ENCODE measurements at places on chromosomes 16 and 17.

GRCh38 chr16:19979638-19980037, 94.1 kb downstream of the GPR139 start:
- DNase-seq = no peak

DNA sequence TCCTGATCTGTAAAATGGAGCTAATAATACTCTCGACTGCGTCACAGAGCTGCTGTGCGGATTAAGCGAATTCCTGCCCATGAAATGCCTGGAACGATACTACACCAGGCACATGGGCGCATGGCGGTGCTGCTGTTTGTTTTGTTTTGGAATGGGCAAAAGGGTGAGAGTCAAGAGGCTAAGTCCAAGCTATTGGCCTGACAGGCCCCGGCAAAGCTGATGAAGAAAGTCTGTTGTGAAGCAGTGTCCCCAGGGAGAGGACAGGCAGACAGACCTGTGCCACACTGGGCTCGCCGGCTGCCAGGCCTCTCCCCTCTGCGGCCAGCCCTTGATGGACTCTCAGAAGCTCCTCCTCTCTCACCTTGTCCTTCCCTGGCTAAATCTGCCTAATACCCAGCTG, 31.3 kb upstream of the RASD1 start:
- DNase-seq = no peak

- DNase-seq = no peak
These were observed 83.2 kb downstream of the MGAT5B start for GRCh38 chr17:76951375-76951905.

DNA sequence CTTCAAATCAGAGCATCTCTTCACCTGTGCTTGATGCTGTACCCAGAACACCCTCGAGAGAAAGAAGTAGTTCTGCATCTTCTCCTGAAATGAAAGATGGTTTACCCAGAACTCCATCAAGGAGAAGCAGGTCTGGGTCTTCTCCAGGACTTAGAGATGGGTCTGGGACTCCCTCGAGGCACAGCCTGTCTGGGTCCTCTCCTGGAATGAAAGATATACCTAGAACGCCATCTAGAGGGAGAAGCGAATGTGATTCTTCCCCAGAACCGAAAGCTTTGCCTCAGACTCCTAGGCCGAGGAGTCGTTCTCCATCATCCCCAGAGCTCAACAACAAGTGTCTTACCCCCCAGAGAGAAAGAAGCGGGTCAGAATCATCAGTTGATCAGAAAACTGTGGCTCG, 12.3 kb downstream of the SRRM2 start:
- DNase-seq = no peak

- no peak for DNase-seq
These were observed 253.3 kb downstream of the MAF start for GRCh38 chr16:79347277-79347676.

DNA sequence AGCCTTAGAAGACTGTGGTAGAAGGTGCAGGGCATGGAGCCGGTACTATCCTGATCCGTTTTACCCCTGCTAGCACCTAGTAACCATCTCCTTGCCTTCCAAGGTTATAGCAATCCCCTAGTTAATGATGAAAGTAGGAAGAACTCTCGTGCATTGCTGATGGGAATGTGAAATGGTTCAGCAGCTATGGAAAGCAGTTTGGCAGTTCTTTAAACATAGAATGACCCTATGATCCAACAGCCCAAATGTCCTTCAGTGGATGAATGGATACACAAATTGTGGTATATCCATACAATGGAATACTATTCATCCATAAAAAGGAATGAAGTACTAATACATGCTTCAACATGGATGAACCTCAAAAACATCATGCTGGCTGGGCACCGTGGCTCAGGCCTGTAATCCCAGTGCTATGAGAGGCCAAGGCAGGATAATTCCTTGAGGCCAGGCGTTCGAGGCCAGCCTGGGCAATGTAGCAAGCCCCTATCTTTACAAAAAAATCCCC, 6.2 kb upstream of the SRCIN1 start:
- DNase-seq = no peak

GRCh38 chr17:17493986-17494466, 2.2 kb downstream of the RASD1 start:
- DNase-seq = no peak

DNA sequence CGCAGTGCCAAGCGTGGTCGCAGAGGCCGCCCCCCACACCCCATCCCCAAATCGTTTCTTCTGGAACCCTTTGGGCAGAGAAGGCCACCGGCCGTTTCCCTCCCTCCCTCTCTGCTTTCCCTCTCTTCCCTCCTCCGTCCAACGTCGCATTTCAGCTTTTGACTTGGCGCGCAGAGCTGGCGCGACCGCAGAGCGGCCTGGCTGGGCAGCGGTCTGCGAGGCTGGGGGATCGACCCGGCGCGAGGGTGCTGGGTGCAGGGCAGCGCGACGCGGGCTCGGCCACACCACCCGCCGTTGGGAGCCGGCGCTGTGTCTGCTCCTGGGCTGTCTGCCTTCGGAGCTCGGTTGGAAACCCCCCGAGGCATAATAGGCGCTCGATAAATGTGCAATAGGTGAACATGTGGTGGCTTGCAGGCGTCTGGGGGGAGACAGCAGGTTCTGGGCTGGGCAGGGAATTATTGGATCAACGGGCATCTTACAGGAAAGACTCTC, 2.8 kb upstream of the NTN3 start:
- no peak for DNase-seq

All from foreskin keratinocyte (primary cell).